Stimulated activated CD4-positive, alpha-beta T cell treated with anti-CD3 and anti-CD28 coated beads, Interleukin-1b, Interleukin-23, amount 100 ng/mL, for 1 hour (primary cell): ENCODE measurements at places on chromosomes 3 and 15.
A peak's percentile ranks its signal among the peaks of the same experiment; 100 is the strongest.

DNA sequence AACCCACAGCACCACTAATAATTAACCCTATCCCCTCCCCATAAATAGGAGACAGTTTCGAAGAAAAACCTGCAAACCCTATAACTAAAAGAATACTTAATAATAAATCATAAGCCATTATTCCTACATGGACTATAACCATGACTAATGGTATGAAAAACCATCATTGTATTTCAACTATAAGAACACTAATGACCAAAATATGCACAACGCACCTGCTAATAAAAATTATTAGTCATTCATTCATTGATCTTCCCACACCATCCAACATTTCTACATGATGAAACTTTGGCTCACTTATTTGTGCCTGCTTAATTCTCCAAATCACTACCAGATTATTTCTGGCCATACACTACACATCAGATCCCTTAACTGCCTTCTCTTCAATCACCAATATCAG lies 16.6 kb downstream of the AQP9 start:
- DNase-seq = no peak

GRCh38 chr3:114456742-114457141 lies 162.9 kb downstream of the TIGIT start:
- DNase-seq = no peak

GRCh38 chr15:98969126-98969735 lies 38.4 kb downstream of the PGPEP1L start:
- DNase-seq = no peak

DNA sequence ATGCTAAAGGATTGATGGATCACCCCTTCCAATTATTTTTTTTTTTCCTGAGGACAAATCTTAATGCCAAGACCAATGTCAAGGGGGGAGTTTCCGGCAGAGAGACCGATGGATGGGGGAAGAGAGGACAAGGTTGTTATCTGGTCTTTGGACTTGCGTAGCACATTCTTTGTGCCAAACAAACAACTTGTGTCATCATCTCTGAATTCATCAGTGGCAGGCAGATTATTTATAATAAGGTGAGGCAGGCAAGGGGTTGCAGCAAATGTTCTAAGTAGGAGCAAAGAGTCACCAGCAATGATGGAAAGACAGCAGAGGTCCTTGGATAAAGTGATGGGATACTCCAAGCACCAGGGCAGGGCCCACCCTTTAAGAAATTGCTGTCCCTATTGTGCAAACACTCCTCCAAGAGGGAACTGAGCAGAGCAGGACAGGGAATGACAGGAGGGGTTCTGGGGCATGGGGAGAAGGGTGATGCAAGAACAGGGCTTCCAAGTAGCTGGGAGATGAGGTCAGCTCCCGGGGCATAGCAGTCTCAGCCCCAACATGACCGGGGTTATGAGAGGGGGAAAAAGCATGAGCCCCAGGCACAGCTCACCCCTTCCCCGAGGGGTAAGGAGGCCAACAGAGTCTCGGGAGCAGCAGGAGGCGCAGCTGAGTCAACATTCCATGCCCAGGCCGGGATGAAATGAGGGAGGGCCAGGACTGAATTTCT lies 57.4 kb downstream of the ANXA2 start:
- DNase-seq = no peak

DNA sequence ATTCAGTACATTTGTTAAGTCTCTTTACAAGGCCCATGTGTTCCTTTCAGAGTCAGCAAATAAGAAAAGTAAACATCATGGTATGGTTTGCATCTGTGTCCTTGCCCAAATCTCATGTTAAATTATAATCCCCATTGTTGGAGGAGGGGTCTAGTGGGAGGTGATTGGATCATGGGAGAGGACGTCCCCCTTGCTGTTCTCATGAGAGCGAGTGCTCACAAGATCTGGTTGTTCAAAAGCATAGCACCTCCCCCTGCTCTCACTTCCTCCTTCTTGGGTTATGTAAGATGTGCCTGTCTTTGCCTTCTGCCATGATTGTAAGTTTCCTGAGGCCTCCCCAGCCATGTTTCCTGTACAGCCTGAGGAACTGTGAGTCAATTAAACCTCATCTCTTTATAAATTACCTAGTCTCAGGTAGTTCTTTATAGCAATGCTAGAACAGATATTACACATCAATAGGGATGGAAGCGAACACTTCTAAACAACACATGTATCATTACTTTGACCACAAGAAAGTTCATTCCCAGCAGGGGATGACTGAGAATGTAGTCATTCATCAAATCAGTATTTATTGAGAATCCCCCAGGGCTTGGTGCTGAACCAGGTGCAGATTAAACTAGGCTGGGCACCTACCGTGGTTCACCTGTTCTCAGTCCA lies 4.1 kb downstream of the EFCAB12 start:
- no peak for DNase-seq

- DNase-seq = no peak
Observed at GRCh38 chr15:91376038-91376437, 276.0 kb downstream of the SV2B start.

DNA sequence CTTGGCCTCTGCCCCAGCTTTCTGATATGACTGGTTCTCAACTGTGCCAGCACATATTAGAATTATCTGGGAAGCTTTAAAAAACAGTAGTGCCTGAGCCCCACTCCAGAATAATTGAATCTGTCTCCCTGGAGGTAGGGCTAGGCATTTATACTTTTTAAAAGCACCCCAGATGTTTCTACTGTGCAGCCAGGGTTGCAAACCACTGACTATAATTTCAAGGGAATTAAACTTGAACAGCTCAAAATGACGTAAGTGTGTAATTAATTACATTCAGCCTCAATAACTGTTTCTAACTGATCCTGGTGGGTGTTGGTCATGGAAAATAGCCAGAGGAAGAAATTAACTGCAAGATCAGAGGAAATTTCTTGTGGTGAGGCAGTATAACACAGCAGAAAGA lies 4.4 kb upstream of the IRAK2 start:
- no peak for DNase-seq

GRCh38 chr15:68808770-68809169 lies 11.9 kb downstream of the ANP32A start:
- no peak for DNase-seq

DNA sequence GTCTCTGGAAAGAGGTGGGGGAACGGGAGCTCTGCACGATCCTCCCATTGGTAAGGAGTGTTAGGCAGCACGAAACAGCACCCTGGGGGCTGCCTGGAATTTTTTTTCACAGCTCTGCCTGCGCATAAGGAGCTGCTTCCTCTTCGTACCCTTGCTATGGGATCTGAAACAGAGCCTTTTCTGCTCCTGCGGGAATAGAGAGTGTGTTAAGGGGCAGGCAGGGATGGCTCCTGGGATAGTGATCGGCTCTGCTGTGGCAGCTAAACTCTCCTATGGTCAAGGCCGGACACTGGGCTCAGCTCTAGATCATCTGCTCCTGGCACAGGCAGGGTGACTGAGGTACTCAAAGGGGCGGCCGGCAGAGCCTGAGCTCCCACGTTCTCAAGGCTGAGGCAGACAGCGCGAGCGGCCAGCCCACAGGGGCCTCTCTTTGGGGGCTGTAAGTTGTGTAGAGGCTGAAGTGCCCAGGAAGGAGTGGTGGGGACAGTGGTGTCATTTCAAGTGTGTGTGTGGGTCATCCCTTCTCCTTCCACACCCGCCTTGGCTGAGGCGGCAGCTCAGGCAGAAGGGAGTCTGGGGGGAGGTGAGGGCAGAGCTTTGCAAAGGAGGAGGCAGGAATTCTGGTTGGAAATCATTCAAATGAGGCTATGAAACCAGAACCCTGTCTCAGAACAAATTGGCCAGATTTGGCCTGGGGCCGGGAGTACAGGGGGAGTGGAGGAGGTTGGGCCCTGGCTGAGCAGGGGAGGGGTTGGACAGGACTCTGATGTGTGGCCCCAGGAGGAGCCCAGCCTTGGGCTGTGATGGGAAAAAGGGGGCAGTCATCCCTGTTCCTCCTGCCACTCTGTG lies 31.0 kb downstream of the EPHB3 start:
- DNase-seq = no peak

GRCh38 chr3:127420829-127421228 lies 133.0 kb upstream of the PRR20G start:
- no peak for DNase-seq

GRCh38 chr15:86399041-86399954 lies 319.6 kb downstream of the AGBL1 start:
- no peak for DNase-seq

GRCh38 chr15:96586901-96587300 lies 256.4 kb downstream of the NR2F2 start:
- DNase-seq = no peak

GRCh38 chr3:142019794-142020320 lies 129.5 kb downstream of the TFDP2 start:
- DNase-seq = no peak

DNA sequence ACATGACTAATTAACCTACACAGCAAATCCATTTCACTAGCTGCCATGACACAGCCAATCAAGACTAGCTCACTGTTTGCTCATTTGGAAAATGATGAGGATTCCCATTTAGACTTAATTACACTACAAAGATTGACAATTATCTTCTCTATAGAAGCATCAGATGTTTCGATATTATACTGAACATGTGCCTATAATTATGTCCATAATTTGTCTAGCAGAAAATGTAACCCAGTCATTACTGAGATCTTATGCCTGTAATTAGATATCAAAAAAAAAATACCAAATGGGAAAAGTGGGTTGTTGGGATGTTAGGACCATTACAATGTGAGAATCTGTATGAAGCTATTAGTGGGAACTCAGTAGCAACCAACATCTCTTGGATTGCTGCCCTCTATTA lies 344.2 kb upstream of the MCTP2 start:
- DNase-seq = no peak

DNA sequence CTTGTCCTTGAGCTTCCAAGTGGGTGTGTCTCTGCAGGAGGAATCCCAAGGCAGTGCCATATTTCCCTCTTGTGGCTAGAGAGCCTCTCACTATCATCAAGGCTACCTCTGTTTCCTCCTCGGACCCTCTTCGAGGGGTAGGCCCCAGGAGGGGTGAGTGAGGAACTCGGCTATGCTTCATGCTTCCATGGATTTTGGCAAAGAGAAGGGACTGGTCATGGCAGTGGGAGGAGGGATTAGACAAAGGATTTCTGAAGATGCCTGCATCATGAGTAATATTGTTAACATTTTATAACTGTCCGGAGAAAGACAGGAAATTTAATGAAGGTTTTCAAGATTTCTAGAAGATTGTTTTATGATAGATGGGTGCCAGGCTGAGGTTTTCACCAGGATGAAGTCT lies 241.5 kb downstream of the CLSTN2 start:
- no peak for DNase-seq

DNA sequence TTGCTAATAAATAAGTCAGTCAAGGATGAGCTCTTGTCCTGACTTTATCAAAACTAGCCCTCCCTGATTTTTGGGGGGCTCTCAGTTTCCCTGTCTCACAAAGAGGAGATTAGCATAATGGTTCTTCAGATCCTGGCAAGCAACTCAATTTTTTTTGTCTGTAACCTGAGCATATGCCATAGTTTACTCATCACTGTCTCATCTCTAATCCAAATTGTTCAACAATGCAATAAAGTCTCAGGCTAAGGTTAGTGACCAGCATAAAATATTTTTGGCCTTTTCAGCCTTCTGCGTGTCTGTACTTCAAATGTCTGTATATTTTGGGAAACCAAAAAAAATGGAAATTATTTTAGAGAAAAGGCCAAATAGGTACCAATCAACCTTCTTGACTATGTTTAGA lies 465.6 kb upstream of the TPRG1 start:
- no peak for DNase-seq

DNA sequence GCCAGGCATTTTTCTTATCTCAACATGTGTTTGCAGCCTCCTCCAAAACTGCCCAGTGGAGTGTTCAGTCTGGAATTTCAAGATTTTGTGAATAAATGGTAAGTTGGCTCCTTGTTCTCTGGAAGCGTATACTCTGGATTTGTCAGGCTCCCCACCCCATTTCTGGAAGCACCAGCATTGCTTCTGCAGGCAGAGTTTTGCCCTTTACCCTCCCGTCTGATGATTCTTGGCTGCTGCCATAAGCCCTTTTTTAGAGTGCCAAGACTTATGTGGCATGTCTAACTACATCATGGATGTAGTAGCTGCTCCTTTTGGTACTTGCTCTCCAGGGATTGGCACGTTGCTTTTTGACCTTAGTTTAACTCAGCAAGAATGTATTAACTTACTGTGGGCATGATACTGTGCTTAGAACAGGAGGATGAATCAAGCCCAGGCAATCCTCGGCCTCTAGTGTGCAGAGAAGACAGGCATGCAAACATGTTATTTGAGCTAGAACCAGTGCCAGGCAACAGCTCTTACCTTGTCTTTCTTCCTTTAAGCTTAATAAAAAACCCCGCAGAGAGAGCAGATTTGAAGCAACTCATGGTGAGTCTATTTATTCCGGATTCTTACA lies 8.3 kb downstream of the SNAPC5 start:
- no peak for DNase-seq

- DNase-seq = no peak
Observed at GRCh38 chr3:38552364-38552763, 56.2 kb downstream of the EXOG start.

- DNase-seq = no peak
Observed at GRCh38 chr3:123416647-123417046, 32.2 kb downstream of the ADCY5 start.

GRCh38 chr3:128497305-128498126 lies 4.5 kb upstream of the GATA2 start:
- peak; percentile 28 for DNase-seq

- DNase-seq = no peak
Observed at GRCh38 chr15:66462627-66463026, 34.9 kb downstream of the SNAPC5 start.

DNA sequence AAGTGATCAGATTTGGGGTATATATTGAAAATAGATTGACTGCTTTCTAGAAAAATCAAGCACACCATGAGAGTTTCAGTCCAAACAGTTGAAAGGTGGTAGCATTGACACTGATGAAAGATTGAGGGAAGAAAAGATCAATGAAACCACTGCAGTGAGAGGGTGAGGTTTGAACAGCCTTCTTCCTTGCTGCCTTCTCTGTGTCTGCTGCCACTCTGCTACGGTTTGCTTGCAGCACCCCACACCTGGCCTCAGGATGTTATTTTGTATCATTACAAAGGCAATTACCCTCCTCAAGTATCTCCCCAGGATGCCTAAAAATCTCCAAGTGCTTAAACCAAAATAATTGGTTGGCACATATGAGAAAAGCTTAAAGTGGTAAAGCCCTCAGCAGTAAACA lies 683.6 kb upstream of the ARPP21 start:
- no peak for DNase-seq

DNA sequence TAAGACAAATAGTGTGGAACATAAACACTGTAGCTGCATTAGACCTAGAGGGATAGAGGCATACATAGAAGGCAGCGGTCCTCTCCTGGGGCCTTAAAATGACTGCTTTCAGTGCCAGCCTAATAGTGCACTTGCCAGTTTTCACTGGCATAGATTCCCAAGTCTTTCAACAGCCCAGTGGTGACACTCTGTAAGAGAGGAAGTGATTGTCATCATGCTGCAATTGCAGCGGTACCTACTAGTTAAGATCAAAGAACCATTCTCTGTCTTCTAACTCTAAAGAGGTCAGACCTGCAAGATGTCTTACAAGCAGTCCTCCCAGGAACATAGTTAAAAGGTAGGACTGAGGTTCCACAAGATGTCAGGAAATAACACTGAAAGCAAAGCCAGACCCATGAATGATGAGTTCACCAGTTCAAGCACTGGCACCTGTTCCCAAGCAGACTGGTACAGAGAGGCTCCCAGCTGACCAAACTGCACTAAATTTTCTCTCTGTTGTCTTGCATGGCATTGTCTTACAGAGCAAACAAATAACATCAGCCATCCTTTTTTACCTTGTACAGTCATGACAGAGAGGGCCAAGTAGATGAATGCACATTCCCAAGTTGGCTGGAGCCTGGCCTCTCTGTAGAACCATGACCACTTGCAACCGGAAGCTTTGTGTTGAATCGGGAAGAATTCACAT lies 100.5 kb upstream of the SKOR1 start:
- no peak for DNase-seq
